ENCODE measurements at places on chromosomes 5 and 9.
A peak's percentile ranks its signal among the peaks of the same experiment; 100 is the strongest.

DNA sequence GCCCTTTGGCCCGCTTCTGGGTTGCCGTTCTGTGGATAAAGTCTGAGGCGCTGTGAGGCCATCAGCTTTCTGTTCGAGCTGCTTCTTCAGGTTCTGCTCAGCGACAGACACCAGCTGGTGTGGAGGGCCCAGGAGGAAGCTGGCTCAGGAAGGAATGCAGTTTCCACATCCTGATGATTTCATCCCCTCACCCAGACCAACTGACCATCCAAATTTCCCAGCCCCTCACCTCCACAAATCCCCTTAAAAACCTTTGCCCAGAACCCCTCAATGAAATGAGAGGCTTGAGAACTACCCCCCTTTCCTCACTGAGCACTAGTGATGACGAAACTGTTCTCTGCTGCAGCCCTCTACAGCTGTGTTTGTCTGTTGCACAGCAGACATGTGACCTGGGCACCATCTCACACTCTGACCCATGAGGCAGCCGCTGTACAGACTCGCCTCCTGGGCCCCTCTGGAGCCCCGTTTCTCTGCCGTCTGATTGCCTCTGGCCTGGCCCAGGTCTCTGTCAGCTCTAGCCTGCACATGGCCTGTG, 45.4 kb downstream of the SPATA31C2 start:
- DNase-seq: no peak

DNA sequence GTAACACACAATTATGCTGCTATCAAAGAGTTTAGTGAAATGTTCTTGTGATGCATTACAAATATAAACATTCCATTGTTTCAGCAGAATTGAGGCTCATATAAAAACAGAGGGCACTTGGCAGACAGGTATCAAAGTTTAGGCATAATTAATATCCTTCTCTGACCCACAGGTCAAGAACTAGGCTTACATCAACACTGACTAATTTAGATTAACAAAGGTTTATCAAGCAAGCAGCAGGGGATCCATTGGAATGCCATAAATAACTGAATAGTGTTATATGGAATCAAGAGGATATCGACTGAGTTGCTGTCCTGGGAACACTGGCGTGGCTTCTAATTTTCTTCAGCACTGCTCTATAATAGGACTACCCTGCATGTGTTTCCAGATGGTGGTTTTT, 414.5 kb upstream of the ARRDC3 start:
- no peak for DNase-seq

GRCh38 chr9:124415852-124416484, 726 bp upstream of the PSMB7 start:
- no peak for DNase-seq

GRCh38 chr9:35618854-35619799, 914 bp upstream of the CD72 start:
- peak; percentile 69 for DNase-seq

GRCh38 chr5:79499640-79500273, 14.2 kb downstream of the HOMER1 start:
- no peak for DNase-seq

GRCh38 chr5:2576823-2577222, 174.7 kb downstream of the IRX2 start:
- no peak for DNase-seq

DNA sequence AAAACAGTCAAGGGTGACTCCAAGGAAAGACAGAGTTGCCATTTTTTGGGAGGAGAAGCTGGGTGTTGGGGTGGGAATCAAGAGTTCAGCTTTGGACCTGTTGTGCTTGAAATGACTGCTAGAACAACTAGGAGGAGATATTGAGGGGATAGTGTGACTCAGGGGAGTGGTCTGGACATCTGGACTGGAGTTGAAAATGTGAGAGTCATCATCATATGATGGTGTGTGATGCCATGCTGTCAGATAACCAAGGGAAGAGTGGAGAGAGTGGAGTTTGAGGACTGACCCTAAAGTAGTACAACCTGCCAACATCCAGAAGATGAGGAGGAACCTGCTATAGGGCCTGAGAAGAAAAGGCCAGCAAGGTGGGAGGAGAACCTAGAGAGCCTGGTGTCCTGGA, 199.7 kb downstream of the ARHGEF28 start:
- no peak for DNase-seq

- no peak for DNase-seq
Observed at GRCh38 chr5:166370928-166371690, 1920.3 kb upstream of the WWC1 start.

GRCh38 chr9:108953983-108954574, 19.9 kb downstream of the ABITRAM start:
- DNase-seq: no peak

- DNase-seq: no peak
Observed at GRCh38 chr5:173496129-173496882, 120.1 kb downstream of the BOD1 start.

Data from stimulated activated CD8-positive, alpha-beta memory T cell treated with anti-CD3 and anti-CD28 coated beads, Interleukin-4, amount 100 ng/mL, for 48 hours (primary cell).